ENCODE measurements at places on chromosomes 6 and 20.

DNA sequence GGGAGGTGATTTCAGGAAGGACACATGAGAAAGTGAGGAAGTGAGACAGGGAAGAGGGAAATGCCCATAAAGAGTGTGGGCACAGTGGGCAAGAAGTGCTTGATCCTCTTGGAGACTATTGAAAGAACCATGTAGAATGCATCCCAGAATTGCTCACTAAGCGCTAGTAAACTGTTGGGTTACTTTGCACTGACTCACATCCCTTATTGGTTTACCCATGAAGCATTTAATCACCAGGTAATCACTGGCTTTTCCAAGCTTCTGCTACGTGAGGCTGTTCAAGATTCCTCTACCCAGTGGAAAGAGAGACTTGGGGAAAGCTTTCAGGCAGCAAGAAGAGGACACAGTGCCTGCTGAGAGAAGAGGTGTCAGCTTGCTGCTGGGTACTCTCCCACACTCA is 410.0 kb upstream of the JAG1 start:
- DNase-seq: no peak

- DNase-seq: no peak
Measured at GRCh38 chr20:60473211-60473610, 515.0 kb downstream of the CDH26 start.

GRCh38 chr6:168025831-168026710 is 28.6 kb downstream of the KIF25 start:
- DNase-seq: no peak

DNA sequence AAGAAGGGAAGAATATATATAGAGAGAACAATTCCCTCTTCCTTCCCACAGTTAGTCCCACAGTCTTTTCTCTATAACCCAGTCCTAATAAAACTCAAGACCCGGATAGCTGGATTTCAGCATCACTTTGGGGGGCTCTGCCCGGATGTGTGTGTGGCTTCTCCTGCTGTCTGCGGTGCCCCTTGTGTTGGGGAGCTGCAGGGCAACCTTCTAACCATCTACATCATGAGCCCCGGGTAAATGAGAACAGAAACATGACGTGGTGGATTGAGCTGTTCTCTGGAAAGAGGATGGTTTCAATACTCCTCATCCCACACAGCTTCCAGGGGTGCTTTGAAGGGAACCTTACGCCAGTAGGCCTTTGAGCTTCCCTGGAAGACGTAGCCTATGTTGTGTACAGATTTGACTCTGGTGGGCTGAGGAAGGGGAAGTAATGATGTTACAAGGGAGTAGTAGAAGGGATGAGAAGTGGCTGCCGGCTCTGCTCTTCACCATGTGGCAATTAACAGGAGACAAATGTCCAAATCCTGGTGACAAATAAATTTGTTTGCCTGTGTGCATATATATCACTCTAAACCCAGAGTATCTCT is 13.5 kb upstream of the PRDM1 start:
- DNase-seq: no peak

DNA sequence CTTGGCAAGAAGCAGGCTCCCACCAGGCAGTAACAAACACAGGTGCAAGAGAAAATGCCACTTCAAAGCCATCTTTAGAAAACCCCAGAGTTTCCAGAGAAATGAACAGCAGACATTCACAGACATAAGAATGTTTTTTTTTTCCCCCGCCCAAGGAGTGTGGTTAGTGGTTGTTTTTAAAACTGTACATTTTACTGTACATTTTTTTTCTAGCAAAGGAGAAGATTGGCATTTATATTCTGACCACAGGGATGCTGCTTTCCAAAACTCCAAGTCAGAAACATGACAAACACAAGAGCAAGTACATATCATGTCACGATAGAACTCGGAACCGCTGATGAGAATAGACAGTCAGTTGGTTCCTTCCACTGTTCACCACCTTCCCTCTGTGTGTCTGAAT is 197.9 kb downstream of the LRFN2 start:
- no peak for DNase-seq

GRCh38 chr6:112113918-112114317 is 26.5 kb downstream of the FAM229B start:
- DNase-seq: no peak

GRCh38 chr20:10648651-10649050 is 25.1 kb downstream of the JAG1 start:
- DNase-seq: no peak

DNA sequence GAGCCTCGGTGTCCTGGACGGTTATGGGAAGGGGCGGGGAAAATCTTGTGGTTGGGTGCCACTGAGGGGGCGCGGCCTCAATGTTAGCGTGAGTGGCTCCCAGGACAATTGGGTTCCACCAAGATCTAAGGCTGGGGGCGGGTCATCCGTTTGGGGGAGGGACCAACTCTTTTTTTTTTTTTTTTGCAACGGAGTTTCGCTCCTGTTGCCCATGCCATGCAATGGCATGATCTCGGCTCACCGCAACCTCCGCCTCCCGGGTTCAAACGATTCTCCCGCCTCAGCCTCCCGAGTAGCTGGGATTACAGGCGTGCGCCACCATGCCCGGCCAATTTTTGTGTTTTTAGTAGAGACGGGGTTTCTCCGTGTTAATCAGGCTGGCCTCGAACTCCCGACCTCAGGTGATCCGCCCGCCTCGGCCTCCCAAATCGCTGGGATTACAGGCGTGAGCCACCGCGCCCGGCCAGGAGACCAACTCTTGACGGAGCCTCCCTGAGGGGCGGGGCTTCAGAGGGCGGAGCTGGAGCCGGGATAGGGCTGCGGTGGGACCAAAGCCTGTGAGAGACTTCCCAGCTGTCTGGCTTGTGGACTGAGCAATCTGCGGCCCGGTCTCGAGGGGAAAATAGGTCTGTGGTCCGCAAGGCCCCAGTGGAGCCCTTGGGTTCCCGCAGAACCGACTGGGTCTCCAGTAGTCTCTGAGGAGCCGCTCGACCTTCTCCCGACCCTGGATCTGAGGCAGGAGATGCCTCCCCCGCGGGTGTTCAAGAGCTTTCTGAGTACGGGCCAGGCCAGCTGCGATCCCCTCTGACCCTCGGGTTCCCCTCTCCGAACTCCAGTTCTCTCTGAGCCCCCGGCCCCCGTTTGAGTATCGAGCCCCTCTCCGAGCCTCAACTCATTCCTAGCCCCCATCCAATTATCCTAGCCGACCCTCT is 1.1 kb downstream of the SPAG4 start:
- peak; percentile 63 for DNase-seq

DNA sequence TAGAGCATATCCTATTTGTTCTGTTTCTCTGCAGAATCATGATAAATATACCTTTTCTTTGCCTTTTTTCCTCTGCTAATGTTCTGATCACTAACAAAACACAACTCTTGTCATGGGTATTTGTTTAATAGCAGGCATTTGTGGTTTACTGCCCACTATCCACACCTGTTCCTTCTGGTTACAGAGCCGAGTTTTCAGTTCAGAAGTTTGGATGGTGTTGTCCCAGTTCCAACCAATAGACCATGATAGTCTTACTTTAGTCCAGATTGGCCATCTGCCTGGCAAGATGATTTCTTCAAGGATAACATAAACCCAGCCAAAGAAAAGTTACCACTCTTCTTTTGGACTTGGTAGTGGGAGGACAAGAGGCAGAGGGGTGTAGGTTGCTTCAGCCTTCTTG is 211.2 kb downstream of the TFAP2A start:
- no peak for DNase-seq

GRCh38 chr20:4216142-4216735 is 200.9 kb upstream of the RNF24 start:
- DNase-seq: no peak

- no peak for DNase-seq
Measured at GRCh38 chr6:70385901-70386300, 27.4 kb upstream of the FAM135A start.

GRCh38 chr6:159254186-159254585 is 85.0 kb downstream of the FNDC1 start:
- DNase-seq: no peak

- no peak for DNase-seq
Measured at GRCh38 chr6:53618219-53618618, 47.3 kb downstream of the KLHL31 start.

GRCh38 chr20:17654649-17655285 is 27.3 kb downstream of the RRBP1 start:
- no peak for DNase-seq

DNA sequence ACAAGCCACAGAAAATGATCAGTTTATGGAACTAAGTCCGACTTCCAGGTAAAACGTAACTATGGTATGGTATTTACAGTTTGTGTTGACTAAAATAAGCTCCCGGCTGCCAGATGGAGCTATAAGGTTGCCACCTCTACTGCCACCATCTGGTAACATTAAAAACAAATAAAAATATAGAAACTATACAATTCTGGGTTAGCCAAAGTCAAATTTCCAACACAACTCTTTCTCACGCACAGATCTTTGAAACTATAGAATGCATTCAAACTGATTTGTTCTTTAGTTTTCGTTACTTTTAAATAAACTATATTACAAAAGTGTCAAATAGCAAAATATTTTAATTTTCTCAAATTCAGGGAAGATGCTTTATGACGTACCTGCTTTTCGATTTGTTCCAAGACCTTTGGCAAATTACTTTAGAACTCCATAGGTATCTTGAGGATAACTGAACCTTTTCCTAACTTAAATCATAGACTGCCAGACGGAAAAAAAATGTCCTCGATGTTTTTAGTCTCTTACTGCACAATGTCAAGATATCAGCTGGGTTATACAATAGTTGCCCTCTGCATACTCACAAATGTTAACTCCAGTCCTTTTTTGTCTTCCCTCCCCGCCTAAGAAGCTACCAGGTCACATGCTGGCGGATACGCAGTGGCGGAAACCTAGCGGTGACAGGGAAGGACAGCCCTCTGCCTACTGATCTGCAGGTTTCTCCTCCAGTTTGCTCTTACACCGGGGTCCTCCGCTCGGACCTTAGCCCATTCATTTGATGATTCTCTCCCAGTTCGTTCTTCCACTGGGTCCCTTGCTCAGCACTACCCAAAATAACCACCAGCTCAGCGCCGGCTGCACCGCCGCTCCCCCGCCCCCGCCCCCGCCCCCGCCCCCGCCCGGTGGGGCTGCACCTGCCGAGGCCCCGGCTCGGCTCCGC is 888 bp downstream of the SLC17A5 start:
- peak; percentile 26 for DNase-seq

- DNase-seq: no peak
Measured at GRCh38 chr6:152696522-152696921, 1.2 kb upstream of the MYCT1 start.

- no peak for DNase-seq
Measured at GRCh38 chr20:61599061-61599531, 347.0 kb downstream of the CDH4 start.

DNA sequence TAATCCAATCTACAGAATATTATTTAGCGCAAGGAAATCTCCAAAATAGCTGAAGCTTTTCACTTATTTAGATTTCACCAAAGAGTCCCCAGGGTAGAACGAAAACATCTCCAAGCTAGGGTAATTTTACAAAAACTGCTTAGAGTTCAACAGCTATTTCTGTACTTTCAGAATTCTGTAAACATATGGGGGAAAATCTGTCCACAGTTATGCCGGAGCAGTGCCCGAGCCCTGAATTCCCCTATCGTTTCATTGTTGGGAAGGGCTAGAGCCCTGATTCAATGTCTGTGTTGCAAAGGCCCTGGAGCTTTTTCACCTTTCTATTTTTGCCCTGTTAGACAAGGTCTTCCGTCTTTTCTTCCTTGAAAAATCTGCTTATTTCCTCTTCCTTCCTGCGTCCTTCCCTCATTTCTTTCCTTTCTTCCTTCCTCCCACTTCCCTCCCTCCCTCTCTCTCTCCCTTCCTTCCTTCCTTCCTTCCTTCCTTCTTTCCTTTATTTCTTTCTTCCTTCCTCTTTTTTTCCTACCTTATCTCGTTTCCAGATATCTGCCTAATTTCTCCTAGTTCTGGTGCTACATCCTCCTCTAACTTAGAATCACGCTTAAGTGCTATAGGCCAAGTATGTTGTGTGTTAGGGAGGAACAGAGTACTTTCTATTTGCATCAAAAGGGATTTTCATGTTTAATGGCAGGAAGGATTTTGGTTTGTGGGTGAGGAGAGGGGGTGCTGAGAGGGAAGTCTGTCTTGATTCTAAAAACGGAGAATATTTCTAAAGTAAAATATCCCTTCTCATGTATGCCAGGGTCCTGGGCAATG is 122.5 kb upstream of the BMP2 start:
- DNase-seq: no peak

DNA sequence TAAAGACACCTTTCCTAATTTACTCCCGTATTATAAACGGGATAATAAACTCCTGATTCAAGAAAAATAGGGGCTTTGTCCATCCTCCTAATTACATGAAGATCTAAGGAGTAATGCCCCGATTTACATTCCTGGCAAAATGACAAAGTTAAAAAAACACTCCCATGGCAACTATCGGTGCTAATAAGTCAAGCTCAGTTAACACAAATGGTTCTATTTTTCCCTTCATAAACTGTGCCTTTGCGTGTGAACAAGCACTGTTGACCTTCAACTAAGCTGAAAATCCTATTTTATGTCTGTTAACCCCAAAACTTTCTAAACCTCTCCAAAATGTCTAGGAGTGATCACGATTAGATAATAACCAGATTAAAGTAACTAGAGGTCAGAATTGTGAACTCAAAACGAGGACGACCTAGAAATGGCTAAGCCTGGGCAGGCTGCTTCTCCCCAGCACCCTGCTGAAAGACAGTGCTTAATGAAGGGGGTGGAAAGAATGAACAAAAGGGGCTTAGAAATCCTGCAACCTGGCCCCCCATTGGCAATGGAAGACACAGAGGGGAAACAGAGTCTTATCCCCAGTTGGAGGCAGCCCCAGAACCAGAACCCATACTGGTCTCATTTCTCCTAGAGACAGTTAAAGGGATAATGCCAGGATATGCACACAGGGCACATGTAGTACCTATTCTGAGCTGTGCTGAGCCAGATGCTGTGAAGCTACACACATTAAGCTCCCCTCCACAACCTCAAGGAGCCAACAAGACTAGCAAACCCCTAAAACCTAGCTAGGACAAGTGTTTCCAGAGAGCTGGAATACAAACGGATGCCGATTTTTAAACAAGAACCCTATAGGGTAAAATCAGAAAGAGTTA is 23.0 kb downstream of the SLC23A2 start:
- no peak for DNase-seq

- DNase-seq: no peak
Measured at GRCh38 chr6:84575264-84575663, 189.1 kb downstream of the TBX18 start.

- no peak for DNase-seq
Measured at GRCh38 chr20:47036091-47036870, 141.6 kb downstream of the EYA2 start.

Data from esophagus squamous epithelium (tissue), 5 donors.